ENCODE measurements at places on chromosomes 3 and 15. TPM values are rescaled to one million over a fixed set of nuclear protein-coding genes. Genes with fewer than 3 reads are reported as not detected.

Gene GHSR
- total RNA-seq: not detected

DNA sequence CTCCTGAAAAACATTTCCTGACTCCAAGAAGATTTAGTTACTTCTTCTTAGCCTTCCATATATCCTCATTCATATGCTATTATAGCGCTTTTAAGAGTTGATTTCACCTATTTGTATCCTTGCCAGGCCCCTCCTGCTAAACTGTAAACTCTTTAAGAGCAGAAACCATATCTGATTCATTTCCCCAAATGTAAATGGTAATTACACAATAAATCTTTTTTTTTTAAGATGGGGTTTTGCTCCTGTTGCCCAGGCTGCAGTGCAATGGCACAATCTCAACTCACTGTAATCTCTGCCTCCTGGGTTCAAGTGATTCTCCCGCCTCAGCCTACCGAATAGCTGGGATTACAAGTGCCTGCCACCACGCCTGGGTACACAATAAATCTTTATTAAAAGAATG lies 4.5 kb downstream of the DLEC1 start:
- H3K4me3 ChIP-seq: no peak overlapping the region
- peaks cover 10% of the 10 kb centered on the region for H3K4me1 ChIP-seq
- no peaks in the 10 kb centered on the region for H3K36me3 ChIP-seq
- no peak for DNase-seq

DNA sequence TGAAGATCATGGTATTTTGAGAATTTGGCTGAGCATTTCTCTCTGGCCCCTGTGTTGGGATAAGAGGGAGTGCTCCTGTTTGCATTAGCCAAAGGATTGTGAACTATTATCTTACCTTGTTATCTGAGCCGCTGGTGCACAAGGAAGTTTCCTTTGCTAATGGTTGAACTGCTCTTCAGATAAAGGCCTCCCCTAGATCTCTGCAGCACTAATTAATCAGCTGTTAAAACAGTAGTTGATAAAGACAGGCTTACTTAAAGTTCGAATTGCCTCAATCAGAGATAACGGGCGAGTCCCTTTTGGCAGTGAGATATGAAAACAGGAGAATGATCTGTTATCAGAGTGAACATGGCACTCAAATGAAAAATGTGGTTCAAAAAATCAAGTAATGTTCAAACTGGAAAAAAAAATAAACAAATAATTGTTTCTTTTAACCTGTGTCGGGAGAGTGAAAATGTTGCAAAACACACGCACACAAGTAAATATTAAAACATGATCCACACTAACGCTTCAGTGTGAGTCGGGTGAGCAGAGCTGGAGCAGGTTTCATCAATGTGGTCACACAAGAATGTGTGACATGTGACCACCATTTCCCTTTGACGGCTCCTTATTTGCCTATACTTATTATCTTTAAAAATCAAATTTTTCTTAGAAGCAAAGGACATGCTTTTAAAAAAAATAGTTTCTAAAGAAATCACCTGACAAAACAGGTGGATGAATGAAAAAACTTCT lies 469.1 kb downstream of the SOX2 start:
- H3K4me3 ChIP-seq: no peak overlapping the region
- DNase-seq: no peak
- H3K4me1 ChIP-seq: no peaks in the 10 kb centered on the region
- no peaks in the 10 kb centered on the region for H3K27me3 ChIP-seq
- H3K27ac ChIP-seq: no peak overlapping the region

DNA sequence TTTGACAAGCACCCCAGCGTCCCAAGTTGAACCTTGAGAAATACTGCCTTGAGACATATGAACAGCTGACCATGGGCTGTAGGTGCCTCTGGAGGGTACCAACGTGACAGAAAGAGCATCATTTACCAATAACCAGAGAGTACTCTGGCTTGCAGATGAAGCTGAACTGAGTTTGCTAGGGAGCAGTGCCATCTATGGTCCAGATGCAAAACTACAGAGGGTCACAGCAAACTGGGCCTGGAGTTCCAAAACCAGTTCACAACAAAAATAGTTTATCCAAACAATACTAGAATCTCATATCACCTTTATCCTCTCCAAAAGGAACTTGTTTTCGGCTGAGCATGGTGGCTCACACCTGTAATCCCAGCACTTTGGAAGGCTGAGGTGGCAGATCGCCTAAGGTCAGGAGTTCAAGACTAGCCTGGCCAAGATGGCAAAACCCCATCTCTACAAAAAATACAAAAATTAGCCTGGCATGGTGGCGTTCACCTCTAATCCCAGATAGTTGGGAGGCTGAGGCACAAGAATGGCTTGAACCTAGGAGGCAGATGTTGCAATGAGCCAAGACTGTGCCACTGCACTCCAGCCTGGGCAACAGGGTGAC lies 69.3 kb downstream of the CHAC1 start:
- H3K4me3 ChIP-seq: no peak overlapping the region
- H3K27ac ChIP-seq: no peak overlapping the region
- H3K4me1 ChIP-seq: peaks cover 38% of the 10 kb centered on the region
- H3K36me3 ChIP-seq: no peaks in the 10 kb centered on the region
- H3K27me3 ChIP-seq: no peaks in the 10 kb centered on the region
- no peak for DNase-seq

Gene CPNE4
- 17.0 TPM for total RNA-seq

DNA sequence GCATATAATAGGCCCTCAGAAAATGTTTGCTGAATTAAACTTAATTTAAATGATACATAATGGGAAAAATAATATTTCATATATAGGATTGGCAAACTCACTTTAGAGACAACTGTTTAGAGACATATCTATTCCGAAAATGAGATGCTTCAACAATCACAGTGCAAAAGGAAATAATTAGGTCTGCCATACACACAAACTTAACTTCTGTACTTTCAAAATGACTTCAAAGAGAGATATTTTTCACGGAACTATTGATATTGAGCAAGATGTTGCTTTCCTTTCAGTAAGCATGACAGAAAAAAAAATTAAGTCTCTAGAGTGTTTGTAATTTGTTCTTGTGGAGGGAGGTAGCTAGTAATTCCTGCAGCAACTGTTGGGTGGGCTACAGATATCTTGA lies 769.5 kb downstream of the TUSC7 start:
- H3K4me3 ChIP-seq: no peak overlapping the region
- no peaks in the 10 kb centered on the region for H3K36me3 ChIP-seq
- H3K4me1 ChIP-seq: no peaks in the 10 kb centered on the region
- no peaks in the 10 kb centered on the region for H3K27me3 ChIP-seq
- no peak for DNase-seq
- H3K27ac ChIP-seq: no peak overlapping the region

Gene P2RY1
- total RNA-seq: 4.2 TPM

DNA sequence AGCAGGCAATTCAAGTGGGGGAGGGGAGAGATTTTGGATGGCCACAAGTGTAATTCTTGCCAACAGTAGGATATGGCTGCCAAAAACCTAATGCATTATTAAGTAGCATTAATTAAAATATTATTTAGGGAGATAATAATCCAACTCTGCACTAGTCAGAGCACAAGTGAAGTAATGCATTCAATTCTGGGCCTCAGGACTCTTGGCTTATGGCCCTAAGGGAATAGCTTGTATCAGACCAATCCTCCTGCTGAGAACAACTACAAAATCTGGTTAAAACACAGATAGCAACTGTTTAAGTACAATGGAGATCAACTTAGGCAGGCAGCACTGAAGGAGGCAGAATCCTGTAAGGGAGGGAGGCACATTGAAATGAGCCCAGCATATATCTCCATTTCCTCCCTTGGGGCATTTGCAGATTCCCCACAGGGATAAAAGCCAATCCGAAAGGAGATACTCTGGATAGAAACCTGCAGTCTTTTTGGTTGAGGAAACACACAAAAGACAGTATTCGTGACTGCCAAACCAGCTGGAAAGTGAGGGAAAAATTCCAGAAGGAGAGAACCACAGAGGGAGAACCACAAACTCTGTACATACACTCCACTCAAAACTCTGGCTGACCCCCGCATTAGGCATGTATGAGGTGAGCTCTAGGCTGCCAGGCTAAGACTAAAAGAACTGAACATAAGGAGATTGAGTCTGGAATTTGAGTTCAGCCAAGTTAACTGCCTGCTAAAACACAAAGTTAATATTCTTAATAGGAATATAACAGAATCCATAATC lies 57.4 kb downstream of the ETFA start:
- no peaks in the 10 kb centered on the region for H3K4me1 ChIP-seq
- H3K36me3 ChIP-seq: peaks cover 10% of the 10 kb centered on the region
- H3K27me3 ChIP-seq: no peaks in the 10 kb centered on the region
- no peak for DNase-seq
- no peak overlapping the region for H3K27ac ChIP-seq

DNA sequence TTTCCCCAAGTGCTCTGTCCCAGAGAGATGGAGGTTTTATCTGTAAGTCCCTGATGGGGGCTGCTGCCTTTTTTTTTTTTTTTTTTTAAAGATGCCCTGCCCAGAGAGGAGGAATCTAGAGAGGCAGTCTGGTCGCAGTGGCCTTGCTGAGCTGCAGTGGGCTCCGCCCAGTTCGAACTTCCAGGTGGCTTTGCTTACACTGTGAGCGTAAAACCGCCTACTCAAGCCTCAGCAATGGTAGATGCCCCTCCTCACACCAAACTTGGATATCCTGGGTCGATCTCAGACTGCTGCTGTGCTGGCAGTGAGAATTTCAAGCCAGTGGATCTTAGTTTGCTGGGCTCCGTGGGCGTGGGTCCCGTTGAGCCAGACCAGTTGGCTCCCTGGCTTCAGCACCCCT lies 51.6 kb downstream of the SLC2A2 start:
- DNase-seq: no peak
- H3K27me3 ChIP-seq: no peaks in the 10 kb centered on the region
- no peaks in the 10 kb centered on the region for H3K4me1 ChIP-seq
- H3K36me3 ChIP-seq: no peaks in the 10 kb centered on the region
- H3K4me3 ChIP-seq: no peak overlapping the region
- H3K27ac ChIP-seq: no peak overlapping the region

Gene KCTD6
- total RNA-seq: 3.6 TPM

DNA sequence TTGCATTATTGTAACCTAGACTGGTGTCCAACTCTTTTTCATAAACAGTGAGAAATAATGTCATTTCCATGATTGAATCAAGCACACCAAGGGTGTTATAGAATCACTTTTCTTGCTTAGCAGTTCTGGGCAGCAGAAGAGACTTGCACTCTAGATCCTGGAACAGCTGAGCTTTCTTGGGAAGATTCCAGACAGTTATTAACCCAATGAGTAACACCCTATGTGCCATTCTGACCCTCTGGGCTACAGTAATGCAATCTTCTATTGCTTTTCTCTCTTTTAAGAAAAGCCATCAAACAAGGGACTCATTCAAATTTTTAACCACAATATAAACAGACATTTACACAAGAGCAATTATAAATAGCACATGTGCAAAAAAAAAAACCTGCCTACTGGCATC lies 39.3 kb upstream of the USP3 start:
- DNase-seq: no peak
- H3K27me3 ChIP-seq: no peaks in the 10 kb centered on the region
- H3K4me1 ChIP-seq: no peaks in the 10 kb centered on the region

Gene NT5DC2
- 108 TPM for total RNA-seq

- H3K4me3 ChIP-seq: peak overlapping the region; percentile 29
- no peaks in the 10 kb centered on the region for H3K27me3 ChIP-seq
- no peak overlapping the region for H3K27ac ChIP-seq
These were observed 61.3 kb downstream of the RIOX2 start for GRCh38 chr3:97910931-97911351.

- no peak for DNase-seq
- H3K4me3 ChIP-seq: no peak overlapping the region
- no peaks in the 10 kb centered on the region for H3K36me3 ChIP-seq
- H3K27ac ChIP-seq: no peak overlapping the region
- H3K4me1 ChIP-seq: no peaks in the 10 kb centered on the region
These were observed 75.7 kb downstream of the GAP43 start for GRCh38 chr3:115698851-115699591.

GRCh38 chr3:142577696-142578328 lies 721 bp downstream of the ATR start:
- H3K36me3 ChIP-seq: no peaks in the 10 kb centered on the region
- H3K27me3 ChIP-seq: no peaks in the 10 kb centered on the region
- peak overlapping the region; percentile 98 for H3K4me3 ChIP-seq
- peak overlapping the region; percentile 94 for H3K27ac ChIP-seq
- H3K4me1 ChIP-seq: peaks cover 4% of the 10 kb centered on the region

GRCh38 chr3:197368821-197369220 lies 70.4 kb upstream of the DLG1 start:
- H3K4me1 ChIP-seq: peaks cover 18% of the 10 kb centered on the region
- H3K27ac ChIP-seq: no peak overlapping the region
- H3K27me3 ChIP-seq: no peaks in the 10 kb centered on the region
- H3K36me3 ChIP-seq: no peaks in the 10 kb centered on the region
- no peak for DNase-seq
- no peak overlapping the region for H3K4me3 ChIP-seq

DNA sequence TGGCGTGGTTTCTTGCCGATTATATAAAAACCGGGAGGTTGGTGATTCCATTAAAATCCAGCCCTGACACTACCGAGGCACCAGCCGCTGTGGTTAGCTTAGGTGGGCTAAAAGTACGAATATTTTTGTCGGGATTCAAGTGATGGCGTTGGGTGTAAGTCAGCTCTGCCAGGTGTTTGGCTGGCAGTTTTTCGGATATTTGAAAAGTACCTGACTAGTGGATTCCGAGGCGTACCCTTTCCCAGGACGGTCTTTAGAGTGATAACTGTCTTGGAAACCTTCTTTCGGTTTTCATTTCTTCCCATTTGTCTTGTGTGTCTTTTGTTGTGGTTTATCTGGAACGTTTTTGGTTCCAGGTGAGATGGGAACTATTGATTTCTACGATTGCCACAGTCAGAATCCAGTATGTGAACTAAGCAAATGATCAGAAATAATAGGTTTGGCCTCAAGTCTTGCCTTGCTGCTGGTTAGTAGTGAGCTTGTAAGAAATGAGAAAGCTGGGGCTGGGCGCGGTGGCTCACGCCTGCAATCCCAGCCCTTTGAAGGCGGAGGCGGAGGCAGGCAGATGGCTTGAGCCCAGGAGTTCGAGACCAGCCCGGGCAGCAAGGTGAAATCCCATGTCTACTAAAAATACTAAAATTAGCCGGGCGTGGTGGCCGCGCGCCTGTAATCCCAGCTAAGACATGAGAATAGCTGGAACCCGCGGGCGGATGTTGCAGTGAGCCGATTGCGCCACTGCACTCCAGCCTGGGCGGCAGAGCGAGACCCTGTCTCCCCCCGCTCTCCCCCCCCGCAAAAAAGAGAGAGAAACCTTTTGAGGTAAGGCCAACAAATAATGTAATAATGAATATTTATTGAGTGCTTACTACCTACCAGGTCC lies 1.4 kb downstream of the FYTTD1 start:
- H3K27ac ChIP-seq: peak overlapping the region; percentile 97
- H3K4me3 ChIP-seq: peak overlapping the region; percentile 85
- H3K27me3 ChIP-seq: no peaks in the 10 kb centered on the region
- no peaks in the 10 kb centered on the region for H3K36me3 ChIP-seq

GRCh38 chr3:67863869-67864268 lies 209.5 kb upstream of the SUCLG2 start:
- no peak overlapping the region for H3K27ac ChIP-seq
- no peak overlapping the region for H3K4me3 ChIP-seq
- H3K36me3 ChIP-seq: no peaks in the 10 kb centered on the region
- no peaks in the 10 kb centered on the region for H3K4me1 ChIP-seq
- no peaks in the 10 kb centered on the region for H3K27me3 ChIP-seq
- DNase-seq: no peak

DNA sequence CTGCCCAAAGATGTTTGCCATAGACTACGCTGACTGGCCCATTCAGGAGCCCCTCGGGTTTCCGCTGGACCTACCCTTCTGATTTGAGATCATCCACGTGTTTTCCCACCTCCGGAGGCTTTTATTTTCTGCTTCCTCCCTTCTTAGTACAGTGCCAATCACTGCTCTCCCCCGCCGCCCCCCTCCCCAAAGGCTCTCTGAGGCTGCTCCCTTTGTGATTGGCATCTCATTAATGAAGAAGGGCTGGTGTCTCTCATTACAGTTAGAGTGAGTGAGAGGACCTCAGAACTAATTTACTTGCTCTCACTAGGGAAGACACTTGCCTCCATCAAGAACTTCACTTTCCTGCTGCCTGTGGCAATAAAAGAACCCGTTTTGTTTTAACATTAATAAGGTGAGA lies 284.7 kb upstream of the ICE2 start:
- H3K27ac ChIP-seq: no peak overlapping the region
- H3K36me3 ChIP-seq: no peaks in the 10 kb centered on the region
- no peak overlapping the region for H3K4me3 ChIP-seq
- DNase-seq: no peak

Measured in heart right ventricle (tissue), 16 donors.